ENCODE measurements at places on chromosomes 7 and 10.

GRCh38 chr10:1255600-1256431, 199.6 kb downstream of the WDR37 start:
- DNase-seq, result no peak

GRCh38 chr10:52811776-52812175, 39.2 kb upstream of the MBL2 start:
- no peak for DNase-seq

DNA sequence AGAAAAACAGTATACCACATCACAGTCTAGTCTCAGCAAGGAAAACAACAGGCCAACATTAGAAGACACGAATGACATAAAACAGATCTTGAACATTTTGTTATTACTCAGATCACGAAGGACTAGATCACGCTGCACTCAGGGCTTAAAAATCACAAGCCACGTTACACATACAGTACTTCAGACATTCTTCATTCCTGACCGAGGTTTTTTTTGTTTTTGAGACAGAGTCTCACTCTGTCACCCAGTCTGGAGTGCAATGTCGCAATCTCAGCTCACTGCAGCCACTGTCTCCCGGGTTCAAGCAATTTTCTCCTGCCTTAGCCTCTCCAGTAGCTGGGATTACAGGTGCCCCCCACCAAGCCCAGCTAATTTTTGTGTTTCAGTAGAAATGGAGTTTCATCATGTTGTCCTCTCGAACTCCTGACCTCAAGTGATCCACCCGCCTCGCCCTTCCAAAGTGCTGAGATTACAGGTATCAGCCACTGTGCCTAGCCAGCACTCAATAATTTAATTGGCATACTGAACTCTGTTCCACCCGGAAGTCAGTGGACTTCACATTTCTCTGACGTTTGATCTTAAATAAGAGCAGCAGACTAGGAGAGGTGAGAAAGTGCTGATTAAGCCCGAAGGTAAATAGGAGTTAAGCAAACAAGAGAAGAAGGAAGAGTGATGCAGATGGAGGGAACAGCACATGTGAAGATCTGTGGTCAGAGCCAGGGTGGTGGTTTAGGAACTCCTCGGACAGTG, 3.5 kb downstream of the AIMP2 start:
- no peak for DNase-seq

DNA sequence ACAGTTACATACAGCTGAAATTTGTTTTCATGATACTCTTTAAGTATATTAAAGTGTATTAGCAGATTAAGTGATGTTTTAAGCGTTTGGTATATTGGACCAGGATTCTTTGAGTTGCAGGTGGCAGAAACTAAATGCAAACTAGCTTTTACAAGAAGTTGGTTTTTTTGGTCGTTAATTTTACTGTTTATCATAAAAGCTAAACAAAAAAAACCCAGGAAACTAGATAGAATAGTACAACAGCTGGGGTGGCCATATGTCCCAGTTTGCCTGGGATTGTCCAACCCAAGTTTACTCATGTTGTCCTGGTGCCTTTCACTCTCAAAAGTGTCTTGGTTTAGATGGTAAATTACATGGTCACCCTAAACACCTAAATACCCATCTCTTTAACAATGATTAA, 108.7 kb downstream of the PHTF2 start:
- no peak for DNase-seq

GRCh38 chr10:132611986-132612385, 74.4 kb downstream of the INPP5A start:
- no peak for DNase-seq
